ENCODE measurements at places on chromosomes 3 and 15. TPM values are rescaled to one million over a fixed set of nuclear protein-coding genes. Genes with fewer than 3 reads are reported as not detected.

SCN11A gene
- 0.09 TPM for total RNA-seq

MAP1A gene
- 0.63 TPM for total RNA-seq

EFHB gene
- total RNA-seq = 0.27 TPM

GLDN gene
- total RNA-seq = 0.09 TPM

MAP6D1 gene
- 0.75 TPM for total RNA-seq

AZI2 gene
- 34.9 TPM for total RNA-seq

DCP1A gene
- total RNA-seq = 10.2 TPM

CCR9 gene
- not detected for total RNA-seq

RBP2 gene
- total RNA-seq = not detected

CPNE9 gene
- not detected for total RNA-seq

SAMD7 gene
- not detected for total RNA-seq

SLC2A2 gene
- not detected for total RNA-seq

ADGRG7 gene
- not detected for total RNA-seq

SMCO1 gene
- not detected for total RNA-seq

PHC3 gene
- 10.4 TPM for total RNA-seq

GPR160 gene
- total RNA-seq = 0.54 TPM

GNAT1 gene
- not detected for total RNA-seq

FBXW12 gene
- not detected for total RNA-seq

PLXNB1 gene
- total RNA-seq = 22.6 TPM

NAA80 gene
- total RNA-seq = 1.5 TPM

Data from endothelial cell of coronary artery (primary cell).